ENCODE measurements at places on chromosomes 11 and 22.

- DNase-seq, result no peak
Measured at GRCh38 chr11:69697469-69697843, 6.4 kb downstream of the FGF19 start.

DNA sequence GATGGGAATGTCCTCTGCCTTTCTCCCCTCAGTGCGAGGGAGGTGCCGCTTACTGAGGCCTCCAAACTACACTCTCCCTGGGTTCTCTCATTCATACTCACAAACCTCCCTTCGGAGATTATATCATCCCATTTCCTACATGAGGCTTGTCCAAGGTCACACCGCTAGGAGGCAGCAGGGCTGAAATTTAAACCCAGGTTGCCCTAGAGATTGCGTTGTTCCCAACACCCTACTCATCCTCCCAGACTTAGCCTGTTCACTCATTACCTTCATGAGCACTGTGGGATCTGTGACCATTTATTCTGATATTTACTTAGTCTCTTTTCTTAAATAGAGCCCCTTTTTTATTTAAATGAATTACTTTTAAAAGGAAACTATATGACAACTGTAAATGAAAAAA, 31.1 kb downstream of the SDHAF2 start:
- DNase-seq, result peak; percentile 34

DNA sequence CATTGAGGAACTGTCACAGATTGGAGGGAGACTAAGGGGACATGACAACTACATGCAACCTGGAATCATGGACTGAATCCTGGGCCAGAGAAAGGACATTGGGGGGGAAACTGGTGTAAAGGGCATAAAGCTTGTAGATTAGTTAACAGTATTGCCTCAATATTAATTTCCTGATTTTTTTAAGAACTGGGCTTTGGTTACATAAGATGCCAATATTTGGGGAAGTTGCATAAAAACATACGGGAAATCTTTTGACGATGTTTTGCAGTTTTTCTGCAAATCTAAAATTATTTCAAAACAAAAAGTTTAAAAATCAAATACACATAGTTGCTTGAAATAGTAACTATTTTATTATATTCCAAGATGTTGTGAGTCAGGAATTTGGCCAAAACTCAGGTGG, 2.9 kb upstream of the FOLR3 start:
- no peak for DNase-seq

DNA sequence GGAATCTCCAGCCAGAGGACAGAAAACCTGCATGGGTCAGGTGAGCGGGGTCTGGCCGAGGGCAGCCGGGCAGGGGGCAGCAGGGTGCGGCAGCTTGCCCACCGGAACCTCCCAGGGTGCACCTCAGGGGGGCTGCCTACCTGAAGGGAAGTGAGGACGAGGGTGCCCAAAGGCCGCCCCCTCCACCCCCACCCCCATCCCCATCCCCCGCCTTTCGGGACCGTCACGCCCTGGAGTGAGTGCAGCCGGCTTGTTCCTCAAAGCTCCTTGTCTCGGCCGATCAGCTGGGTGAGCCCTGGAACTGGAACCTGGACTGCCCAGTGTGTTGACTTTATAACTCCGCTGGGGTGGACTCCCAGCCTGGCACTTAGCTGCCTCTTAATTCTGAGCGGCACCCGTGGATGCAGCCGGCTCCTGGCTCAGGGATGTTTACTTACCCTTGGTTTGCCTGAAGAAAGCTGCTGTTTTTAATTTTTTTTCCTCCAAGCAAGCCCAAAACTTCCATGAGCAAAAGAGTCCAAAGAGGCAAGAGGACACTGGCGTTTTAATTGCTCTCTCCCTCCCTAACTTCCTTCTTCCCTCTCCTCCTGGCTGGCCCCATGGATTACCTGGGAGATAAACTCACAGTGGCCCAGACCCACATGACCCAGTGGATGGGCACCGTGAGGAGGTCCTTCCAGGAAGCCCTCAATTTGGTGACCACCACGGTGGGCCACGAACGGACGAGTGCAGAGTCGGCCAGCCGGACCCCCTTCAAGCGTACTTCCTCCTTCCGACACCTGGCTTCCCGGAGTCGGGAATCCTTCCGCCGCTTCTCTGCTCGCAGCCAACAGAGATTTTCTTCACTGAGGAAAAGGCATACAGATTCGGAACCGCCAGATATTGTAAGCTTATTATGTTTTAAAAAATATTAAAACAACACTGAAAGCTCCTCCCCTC, 87.8 kb upstream of the CRYBB3 start:
- DNase-seq, result no peak

DNA sequence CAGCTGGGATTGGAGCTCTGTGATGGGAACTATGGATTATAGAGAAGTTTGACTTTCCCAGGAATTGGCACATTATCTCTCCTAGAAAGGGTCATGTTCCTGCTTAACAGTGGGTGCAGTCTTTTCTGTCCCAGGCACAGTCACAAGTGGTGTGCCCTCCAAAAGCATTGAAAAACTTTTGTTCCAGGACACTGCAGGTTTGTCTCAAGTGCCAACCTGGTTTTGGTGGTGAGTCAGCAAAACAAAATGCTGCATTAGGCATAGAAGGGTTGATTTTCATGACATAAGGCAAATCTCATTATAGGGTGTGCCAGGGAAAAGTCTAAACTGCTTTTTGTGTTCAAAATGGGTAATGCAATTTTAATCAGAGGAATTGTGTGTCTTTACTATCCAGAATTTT, 4.9 kb downstream of the HTATIP2 start:
- no peak for DNase-seq

DNA sequence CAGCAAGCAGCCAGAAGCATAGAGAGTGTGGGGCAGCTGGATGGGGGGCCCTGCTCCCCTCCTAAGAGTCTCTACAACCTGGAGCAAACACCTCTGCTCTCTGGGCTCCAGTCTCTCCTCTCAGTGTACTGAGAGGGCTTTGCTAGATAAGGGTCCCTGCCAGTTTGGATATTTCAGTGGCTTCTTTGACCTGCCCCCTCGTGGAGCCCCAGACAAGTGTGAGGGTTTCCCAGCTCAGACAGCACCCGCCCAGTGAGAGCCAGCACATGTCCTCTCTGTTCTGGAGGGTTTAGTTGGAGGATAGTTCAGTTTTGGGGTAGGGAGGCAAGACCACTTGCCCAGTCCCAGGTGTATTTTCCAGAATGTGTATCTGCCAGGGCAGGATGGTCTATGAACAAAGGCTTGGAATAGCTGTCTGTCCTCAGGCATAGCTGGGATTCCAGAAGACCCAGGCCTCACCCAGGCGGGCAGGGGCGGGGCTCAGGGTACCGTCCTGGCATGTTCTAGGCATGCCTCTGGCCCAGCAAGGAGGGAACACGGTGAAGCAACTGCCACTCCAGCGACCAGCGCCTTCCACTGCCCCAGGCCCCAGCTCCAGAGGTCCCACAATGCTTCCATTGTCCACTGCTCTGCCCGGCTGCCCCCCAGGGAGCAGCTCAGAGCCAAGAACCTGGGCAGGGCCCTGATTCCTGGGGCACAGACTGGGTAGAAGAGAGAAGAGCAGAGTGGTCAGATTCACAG, 7.5 kb upstream of the MICALL1 start:
- peak; percentile 19 for DNase-seq

GRCh38 chr11:44874284-44874683, 76.4 kb downstream of the TP53I11 start:
- no peak for DNase-seq
